Chondrocyte (in vitro differentiated cells): ENCODE measurements at places on chromosomes 6 and 20. TPM values are rescaled to one million over a fixed set of nuclear protein-coding genes. Genes with fewer than 3 reads are reported as not detected.

RCAN2 gene
- 3.7 to 23.9 TPM (median 23.8 TPM) in 3 replicates for total RNA-seq

WFDC5 gene
- total RNA-seq, result not detected in 3 replicates

ZNF341 gene
- 2.7 to 3.1 TPM (median 2.8 TPM) in 3 replicates for total RNA-seq

SIRT5 gene
- total RNA-seq, result 8.0 to 9.6 TPM (median 8.6 TPM) in 3 replicates

NMBR gene
- total RNA-seq, result not detected in 3 replicates

AKAP12 gene
- total RNA-seq, result 75.5 to 184 TPM (median 176 TPM) in 3 replicates

CALHM5 gene
- total RNA-seq, result 9.7 to 10.8 TPM (median 10.4 TPM) in 3 replicates

TCF15 gene
- 0.28 to 0.50 TPM in 2 of 3 replicates, not detected in the other for total RNA-seq

FNDC11 gene
- total RNA-seq, result 0.25 to 0.38 TPM in 2 of 3 replicates, not detected in the other

PGM3 gene
- total RNA-seq, result 130 to 159 TPM (median 135 TPM) in 3 replicates

GABRR1 gene
- total RNA-seq, result not detected in 3 replicates

DNA sequence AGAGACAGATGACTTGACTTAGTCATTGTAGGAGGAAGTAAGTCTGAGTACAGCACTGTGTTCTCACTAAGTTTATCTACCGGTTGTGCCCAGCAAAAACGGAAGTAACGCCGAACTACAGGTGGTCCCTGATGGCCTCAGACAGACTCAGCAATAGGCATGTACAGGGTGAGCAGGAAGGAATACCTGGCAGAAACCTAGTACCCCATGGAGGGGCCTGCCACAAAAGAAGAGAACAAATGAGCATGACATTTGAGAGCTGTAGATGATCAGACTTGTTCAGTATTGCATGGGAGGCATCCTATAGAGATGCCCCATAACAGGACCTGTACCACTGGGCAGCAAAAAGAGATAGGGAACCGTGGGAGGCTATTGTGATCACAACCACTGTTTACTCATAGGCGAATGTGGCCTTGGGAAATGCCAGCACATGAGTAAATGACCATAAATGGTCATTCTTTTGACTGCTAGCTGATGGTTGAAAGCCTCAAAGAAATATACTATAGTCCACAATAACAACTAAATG, 106.4 kb upstream of the TAB2 start:
- no peak for DNase-seq

DNA sequence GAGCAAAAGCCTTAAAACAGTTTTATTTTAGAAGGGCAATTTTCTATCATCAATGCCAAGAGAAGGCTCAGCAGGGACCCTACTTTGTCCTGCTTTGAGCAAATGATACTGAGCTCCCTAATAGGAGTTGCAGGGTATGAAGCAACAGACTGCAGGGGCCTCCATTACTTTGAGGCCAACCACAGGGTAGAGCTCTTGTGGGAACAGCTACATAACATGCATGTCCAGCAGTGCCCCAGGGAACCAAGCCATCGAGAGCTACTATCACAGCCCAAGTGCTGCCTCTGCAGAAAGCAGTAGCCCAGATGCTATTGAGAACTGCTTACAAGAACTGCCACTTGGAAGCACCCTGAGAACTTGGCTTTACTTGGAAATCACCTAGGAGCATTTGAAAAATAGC, 222.1 kb downstream of the LAMA2 start:
- DNase-seq, result no peak

GRCh38 chr20:20837574-20838021, 125.2 kb upstream of the RALGAPA2 start:
- DNase-seq, result no peak

DNA sequence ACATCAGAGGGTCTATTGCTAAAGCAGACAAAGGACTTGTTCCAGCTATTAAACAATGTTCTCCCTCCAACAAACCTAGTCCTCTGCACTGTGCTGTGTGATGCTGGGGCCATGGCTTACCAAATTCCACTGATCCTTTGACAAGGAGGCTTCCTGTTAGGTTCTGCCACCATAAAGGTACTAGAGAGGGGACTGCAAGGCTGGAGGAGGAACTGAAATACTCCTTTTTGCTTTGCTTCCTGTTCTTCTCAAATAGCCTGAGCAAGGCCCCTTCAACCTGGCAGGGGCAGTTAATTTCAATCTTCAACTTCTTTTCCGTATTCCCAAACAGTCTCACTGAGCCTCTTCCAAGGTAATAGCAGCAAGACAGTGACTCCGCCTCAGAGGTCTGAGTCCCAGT, 286.4 kb upstream of the IRAK1BP1 start:
- no peak for DNase-seq

DNA sequence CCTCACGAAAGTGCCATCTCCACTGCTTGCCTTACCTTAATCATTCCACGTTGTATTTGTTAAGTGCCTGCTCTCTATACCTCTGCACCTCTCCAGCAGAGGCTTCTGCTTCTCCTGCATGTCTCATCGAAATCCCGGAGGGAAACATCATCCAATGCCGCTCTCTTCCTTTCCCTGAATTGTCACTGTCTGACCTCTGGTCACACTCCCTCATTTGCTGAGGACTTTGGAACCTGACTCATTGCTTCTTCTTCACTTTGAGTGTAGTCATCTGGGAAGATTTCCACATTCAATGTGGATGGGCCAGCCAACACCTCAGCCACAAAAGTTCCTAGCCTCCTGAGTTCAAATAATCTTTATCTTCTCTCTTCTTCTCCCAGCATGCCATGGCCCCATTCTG, 78.9 kb upstream of the BEND6 start:
- no peak for DNase-seq

DNA sequence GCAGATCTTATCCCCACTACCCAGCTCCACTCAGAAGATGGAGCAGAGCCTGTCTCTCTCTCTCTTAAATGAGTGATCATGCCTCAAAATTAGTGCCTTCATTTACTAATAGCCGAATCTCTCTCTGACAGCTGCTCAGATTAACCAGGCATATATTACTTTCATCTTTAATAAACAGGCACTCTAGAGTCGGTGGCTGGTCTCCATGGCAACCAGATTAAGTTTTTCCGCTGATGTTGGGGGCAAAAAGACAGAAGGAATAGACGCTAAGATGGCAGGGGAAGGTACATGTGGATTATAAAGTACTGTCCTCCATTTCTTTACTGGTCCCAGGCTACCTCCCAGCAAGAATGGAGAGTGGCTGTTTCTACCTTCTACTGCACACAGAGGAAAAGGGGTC, 121.6 kb downstream of the QRSL1 start:
- DNase-seq, result no peak

- DNase-seq, result no peak
These were observed 147.8 kb downstream of the EYA2 start for GRCh38 chr20:47042464-47042863.

DNA sequence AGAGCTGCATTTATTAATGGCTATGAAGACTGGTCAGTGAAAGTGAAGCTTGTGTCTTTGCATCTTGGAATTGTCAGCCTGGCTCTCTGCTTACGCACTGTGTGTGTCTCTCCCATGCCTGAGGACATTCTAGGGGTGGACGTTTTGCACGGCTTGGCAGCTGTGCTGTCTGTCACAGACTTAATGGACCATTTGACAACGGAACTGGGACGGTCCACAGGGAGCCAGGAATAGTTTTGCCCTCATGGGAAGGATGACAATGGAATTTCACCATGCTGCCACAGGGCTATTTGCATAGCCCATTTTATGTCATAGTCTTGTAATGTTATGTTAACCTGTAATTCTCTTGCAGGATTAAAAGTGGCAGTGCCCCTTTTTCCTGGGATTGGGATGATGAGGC, 44.7 kb downstream of the OR2B6 start:
- DNase-seq, result no peak

DNA sequence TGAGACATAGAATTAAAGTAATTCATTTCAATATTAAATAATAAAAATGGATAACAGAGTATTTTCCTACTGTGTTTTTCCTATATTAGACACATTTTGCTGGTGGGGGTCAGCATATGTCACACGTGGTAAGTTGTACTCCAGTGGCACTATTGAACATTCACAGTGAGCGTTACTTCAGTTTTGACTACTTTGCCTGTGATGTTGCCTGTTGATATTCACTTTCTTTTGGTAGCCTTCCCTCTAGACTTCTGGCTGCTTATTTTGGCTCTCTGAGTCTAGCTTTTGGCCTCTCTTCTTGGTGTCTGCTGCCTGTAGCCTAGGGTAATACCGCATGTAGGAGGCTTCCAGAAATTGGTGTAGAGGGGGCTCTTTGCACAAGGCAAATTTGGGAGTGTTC, 64.4 kb upstream of the TFB1M start:
- DNase-seq, result no peak

DNA sequence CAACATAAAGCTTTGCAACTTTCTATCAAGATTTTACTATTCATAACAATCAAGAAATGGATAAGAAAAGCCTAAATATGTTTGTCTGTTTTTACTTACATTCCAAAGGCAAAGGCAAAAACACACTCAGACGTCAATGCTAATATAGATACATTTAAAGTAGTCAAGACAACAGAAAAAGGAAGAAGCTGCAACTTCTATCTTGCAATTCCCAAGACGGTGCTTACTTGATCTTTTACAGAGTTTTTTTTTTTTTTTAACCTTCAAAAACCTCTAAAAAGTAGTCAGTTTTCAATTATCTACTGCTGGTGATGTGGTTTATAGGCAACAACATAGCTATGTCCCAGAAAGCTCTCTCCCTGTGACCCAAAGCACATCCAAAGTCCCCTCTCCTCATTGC, 58.1 kb downstream of the EPB41L2 start:
- DNase-seq, result no peak

DNA sequence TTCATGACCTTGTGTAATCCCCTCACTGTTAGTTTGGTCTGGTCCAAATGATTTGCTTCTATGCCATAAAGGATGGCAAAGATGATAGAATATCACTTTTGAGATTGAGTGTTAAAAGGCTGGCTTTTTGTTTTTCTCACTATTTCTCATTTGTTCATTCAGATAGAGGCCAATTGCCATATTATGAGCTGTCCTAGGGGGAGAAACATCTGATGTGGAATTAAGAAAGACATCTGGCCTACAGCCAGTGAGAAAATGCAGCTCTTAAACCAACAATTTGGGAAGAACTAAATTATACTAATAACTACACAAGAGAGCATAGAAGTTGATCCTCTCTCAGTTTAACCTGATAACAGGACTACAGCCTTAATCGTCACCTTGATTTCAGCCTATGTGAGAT, 1668.6 kb downstream of the GRIK2 start:
- DNase-seq, result no peak

GRCh38 chr6:47630587-47630986, 67.8 kb upstream of the ADGRF4 start:
- no peak for DNase-seq

DNA sequence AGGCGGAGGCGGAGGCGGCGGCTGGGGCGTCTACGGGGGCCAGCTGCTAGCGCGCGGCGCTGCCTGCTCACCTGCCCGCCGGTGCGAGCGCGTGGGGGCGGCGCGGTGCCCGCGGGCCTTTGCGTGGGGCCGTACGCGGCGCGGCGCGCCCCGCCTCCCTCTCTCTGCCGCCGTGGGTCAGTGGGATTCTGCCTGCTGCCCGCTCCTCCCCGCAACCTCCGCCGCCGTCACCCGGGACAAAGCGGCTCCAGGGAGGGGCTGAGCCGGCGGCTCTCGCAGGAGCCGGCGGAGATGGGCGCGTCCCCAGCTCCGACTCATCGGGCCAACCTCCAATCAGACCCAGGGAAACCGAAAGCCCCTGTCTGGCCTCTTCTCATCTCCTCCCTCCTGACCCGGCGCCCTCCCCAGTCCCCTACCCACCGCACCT, at the start of gene RCAN2:
RCAN2 (minus strand) TSS at position 249 of the 427 bp plus-strand sequence.
- peak; percentile 77 for DNase-seq

DNA sequence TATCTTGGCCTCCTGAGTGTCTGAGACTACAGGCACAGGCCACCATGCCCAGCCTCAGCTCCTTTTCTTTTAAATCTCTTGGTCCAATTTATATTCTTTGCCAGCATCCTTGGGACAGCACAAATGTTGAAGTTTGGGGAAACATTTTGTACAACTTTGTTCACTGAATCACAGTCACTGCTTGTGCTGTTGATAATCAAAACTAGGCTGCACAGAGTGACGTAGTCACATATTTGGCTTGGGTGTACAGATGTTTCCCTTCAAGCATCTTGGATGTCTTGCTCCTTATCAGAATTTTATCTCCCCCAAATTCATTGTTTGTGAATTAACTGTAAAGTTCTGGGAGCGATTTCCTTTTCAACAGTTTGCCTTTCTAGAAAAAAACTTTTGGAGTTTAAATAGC, 17.9 kb downstream of the CARMIL1 start:
- no peak for DNase-seq
